Activated B cell treated with CpG ODN at 0.5 μM for 24 hours (primary cell): ENCODE measurements at places on chromosomes 16 and 17. TPM values are rescaled to one million over a fixed set of nuclear protein-coding genes. Genes with fewer than 3 reads are reported as not detected.

Gene GLP2R
- total RNA-seq, result not detected in 2 replicates

Gene DDX28
- 19.2 and 19.7 TPM in 2 replicates for total RNA-seq

Gene TNFRSF13B
- 316 and 342 TPM in 2 replicates for total RNA-seq

Gene HEATR9
- not detected in 2 replicates for total RNA-seq

Gene SLFN13
- 14.8 and 15.3 TPM in 2 replicates for total RNA-seq

Gene PCGF2
- not detected in 2 replicates for total RNA-seq

Gene NPIPA8
- 0.51 and 0.78 TPM in 2 replicates for total RNA-seq

Gene TNRC6C
- total RNA-seq, result 14.4 and 24.6 TPM in 2 replicates

Gene QRICH2
- 2.0 and 2.2 TPM in 2 replicates for total RNA-seq

DNA sequence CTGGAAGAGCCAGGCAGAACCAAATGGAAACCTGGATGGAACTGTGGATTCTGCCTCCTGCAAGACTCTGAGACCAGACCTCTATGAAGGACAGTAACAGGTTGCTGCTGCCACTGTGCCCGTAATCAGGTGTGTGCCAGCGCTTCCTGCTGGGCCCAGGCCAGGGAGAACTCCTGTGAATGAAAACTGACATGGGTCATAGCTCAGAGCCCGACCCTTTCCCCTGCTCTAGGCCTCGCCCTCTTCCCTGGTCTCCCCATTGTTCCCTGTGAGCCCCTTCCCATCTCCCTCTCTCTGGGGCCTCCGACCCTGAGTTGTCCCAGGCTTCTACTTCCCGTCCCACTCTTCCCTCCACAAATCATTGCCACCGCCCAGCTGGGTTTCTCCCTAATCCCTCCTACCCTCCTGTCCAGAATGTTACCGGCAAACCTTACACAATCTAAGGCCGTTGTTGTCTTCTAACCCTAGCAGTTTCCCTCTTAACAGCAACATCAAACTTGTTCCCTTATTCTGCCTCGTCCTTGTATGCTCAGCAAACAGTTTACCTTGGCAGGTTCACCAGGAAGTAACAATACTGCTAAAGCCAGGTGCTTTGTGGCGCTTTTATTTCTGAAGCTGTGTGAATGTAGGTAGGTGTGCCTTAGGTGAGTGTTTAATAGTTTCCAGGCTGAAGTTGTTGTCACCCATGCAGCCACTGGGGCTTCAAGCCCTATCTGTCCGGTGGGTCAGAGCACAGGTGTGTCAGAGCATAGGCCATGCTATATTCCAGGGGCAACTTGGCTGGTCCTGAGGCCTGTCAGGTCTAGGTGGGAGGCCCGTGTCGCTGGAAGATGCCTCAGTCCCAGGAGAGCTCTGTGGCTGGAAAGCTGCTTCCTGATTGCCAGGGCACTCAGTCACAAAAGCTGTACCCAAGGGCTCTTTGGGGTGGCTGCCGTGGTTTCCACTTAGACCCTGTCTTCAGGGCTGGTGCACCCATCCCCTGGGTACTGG, 32.0 kb downstream of the SMPD3 start:
- DNase-seq, result no peak

DNA sequence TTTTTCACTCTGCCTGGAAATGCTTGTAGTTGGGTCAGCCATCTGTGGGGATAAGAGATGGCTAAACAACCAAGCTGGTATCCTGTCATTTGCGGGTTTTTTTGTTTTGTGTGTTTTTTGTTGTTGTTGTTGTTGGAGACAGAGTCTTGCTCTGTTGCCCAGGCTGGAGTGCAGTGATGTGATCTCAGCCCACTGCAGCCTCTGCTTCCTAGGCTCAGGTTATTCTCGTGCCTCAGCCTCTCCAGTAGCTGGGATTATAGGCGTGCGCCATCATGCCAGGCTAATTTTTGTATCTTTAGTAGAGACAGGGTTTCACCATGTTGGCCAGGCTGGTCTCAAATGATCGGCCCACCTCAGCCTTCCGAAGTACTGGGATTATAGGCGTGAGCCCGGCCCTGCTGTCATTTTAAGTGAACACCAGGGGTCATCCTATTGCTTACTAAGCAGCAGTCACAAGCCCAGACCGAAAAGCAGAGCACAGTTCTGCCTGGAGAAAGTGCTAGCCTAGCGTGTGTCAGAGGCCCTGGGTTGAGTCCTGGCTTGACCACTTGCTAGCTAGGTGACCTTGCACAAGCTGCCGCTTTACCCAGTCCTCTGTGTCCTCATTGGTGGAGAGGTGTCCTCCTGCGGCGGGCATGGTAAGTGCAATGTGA, 4.6 kb downstream of the SMCR8 start:
- DNase-seq, result no peak

DNA sequence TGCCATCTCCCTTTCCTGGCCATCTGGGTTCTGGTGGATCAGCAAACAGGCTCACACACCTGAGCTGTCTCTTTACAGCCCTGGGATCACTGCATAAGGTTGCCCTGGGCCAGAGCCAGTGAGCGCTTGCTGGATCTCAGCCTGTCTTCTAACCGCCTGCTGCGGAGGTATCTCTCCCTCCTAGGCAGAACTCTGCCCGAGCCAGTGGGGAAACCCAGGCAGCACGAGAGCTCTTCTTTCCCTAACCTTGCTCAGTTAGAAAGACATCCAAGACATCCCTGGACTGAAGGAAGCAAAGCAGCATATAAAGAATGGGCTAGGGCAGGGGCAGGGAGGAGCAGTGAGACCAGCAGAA, 6.4 kb downstream of the HAS3 start:
- DNase-seq, result no peak

GRCh38 chr17:2684549-2684948, 27.0 kb downstream of the CLUH start:
- DNase-seq, result no peak

GRCh38 chr17:31598399-31598782, 206.9 kb downstream of the RAB11FIP4 start:
- DNase-seq, result no peak

DNA sequence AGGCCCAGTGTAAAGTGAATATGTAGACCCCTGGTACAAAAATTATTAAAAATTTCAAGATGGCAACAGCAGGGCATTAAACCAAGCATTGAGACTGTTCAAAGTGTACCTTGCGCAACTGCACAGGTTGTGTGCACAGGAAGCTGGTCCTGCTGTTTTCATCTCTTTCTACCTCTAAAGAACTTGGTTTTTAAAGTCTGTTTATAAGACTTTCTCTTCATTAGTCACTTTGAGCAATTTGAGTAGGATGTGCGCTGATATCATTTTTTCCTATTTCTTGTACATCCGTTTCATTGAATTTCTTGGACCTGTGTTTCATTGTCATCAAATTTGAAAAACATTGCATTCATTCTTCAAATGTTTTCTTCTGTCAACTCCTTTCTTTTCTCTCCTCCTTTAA, 16.8 kb upstream of the PMP22 start:
- no peak for DNase-seq

DNA sequence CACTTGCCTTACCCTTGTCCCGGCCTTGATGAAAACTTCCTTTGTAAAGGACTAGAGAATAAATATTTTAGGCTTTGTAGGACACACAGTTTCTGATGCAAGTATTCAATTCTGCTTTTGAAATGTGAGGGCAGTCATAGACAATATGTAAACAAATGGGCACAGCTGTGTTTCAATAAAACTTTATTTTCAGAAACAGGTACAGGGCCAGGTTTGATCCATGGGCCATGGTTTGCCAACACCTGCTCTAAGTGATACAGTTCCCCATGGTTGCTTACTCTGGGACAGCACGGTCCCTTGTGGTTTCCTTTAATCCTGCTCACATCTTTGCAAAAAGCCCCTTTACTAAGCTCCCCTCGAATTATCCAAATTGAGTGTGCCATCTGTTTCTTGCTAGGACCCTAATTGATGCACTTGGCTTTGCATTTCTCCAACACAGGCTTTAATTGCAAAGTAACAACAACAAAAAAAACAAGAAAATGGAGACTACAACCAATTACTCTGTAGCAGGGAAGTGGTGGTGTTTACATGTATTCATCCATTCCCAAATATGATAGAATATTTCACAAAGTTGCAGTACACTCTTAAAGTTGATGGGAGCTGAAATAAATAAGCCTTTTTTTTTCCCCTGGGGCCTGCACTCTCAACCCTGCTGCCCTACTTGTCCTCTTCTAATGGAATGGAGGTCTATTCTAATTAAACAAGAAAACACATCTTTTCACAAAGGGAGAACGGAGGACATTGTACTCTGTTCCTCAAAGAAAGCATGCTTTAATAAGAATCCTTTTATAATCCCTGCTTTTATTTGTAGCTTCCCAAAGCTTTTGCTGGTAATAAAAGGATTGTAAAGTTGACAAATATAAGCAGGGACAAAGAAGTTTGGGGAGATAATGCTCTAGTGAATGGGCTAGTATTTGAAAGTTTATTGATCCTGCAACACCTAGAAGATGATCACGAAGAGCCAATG, 37.7 kb upstream of the TOX3 start:
- no peak for DNase-seq

- no peak for DNase-seq
These were observed 191.1 kb downstream of the C16orf78 start for GRCh38 chr16:49564496-49565229.

- DNase-seq, result peak; percentile 35
These were observed 7.6 kb downstream of the EPX start for GRCh38 chr17:58200024-58200633.

- no peak for DNase-seq
These were observed 9.1 kb upstream of the CCL5 start for GRCh38 chr17:35889241-35889640.

GRCh38 chr17:38352245-38353085, 821 bp downstream of the SOCS7 start:
- peak; percentile 37 for DNase-seq

DNA sequence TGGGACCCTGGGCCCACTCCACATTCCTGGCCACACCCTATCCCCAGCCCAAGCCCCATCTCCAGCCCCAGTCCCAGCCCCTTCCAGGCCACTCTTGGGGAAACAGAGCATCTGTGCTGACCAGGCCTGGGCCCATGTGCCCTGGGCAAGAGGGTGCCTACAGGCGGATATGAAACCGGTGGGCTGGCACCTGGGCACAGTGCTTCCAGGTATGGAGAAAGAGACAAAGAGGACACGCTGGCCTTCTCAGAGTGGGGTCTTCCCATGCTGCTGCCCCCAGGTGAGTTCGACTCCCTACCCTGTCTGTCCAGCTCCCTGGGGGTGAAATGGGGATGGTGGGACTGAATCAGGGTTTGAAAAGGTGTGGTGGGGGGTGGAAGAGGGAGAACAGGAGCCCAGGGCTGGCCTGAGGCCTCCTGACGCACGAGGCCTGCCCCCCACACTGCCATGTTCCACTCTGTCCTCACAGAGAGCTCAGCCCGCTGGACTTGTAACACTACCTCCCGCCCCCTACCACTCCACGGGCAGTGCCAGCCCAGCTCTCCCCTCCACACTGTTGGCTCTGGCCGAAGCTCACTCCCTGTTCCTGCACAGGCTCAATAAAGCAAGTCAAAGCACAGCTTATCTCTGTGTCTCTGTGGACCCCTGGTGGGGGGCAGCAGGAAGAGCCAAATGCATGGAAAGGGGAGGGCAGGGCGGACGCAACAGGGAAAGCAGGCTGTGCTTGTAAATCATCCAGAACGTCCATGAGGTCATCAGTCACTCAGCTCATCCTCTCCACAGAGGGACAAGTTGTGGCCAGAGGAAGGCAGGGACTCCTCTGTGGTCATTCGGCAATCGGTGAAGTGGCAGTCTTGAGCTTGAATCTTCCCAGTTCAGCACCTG, 71.1 kb upstream of the TMEM97 start:
- no peak for DNase-seq

- DNase-seq, result no peak
These were observed 20.3 kb downstream of the CLUH start for GRCh38 chr17:2691069-2691871.

DNA sequence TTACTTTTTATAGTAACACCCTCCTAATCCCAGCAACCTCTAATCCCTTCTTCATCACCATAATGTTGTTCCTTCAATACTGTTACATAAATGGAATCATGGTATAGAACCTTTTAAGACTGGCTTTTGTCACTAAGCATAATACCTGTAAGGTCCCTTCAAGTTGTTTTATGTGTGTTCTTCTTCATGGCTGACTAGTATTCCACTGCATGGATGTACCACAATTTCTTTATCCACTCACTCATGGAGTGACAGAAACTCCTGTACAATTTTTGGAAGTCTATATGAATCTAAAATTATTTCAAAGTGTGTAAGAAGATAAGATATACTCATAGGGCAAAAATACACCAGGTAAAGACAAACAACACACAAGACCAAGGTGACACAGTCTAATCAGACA, 36.8 kb downstream of the MEAK7 start:
- DNase-seq, result no peak

GRCh38 chr17:5399767-5400166, 19.7 kb downstream of the NUP88 start:
- no peak for DNase-seq

DNA sequence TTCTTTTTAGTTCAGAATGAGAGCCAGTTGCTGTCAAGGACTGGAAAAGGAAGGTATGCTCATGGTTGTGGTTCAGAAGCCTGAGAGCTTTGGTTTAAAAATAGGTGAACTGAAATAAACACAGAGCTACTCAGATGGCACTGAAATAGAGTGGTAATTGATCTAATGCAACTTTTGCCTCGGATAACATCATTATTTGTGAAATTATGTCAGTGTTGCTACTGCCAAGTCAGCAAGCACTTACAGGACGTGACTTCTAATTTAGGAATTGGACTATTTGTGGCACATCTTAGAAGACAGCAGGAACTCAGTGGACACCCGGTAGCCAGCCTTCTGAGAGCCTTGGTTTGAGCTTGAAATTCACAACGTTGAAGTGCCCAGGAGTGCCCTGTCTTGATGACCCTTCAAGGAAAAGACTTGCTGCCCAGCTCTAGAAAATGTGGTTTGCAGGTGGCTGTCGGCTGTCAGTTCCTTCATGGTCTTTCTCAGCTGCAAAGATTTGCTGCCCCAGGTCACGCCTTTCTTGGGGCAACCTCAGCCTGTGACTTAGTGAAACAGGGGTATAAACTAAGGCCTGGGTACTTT, 42.0 kb upstream of the XYLT1 start:
- no peak for DNase-seq

- no peak for DNase-seq
These were observed 29.7 kb upstream of the ZC3H18 start for GRCh38 chr16:88540346-88540977.

DNA sequence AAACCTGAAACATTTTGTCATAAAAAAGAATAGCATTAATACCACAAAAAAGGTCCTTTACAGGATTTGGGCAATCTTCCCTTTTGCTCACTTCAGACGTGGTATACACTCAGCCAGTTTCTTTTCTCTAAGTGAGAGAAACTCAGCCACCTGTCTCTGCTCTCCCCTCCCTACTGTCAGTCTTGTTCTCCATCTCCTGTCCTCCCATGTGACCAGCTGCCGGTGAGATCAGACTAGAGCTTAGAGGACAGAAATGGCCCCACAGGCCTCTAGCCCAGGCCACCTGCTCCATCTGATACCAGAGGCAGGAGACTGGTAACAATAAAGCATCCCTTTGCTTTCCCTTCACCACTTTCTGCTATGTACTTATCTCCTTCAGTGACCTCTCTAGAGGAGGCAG, 34.9 kb downstream of the CMC2 start:
- DNase-seq, result no peak

DNA sequence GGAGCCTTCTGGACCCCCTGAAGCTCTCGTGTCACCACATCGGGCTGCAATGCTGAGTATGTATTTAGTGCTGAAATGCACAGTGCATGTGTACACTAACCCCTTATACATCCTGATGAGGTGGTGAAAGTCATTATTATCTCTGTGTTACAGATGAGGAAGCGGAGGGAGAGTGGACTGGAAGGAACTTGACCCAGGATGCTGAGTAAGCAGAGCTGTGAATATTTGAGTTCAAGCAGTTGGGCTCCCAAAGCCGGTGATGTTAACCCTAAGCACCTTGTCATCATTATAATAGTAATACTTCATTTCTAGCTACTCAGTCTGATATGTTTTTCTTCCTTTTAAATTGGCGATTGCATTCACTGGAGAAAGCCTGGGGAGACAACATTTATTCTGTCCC, 25.9 kb upstream of the NKD1 start:
- DNase-seq, result no peak

GRCh38 chr16:8677481-8677880, 3.1 kb downstream of the ABAT start:
- no peak for DNase-seq
